ENCODE measurements at places on chromosomes 4 and X. TPM values are rescaled to one million over a fixed set of nuclear protein-coding genes. Genes with fewer than 3 reads are reported as not detected.

- H3K36me3 ChIP-seq: no peaks in the 10 kb centered on the region
- H3K4me3 ChIP-seq: no peak overlapping the region
- H3K27me3 ChIP-seq: no peaks in the 10 kb centered on the region
- peaks cover 15% of the 10 kb centered on the region for H3K4me1 ChIP-seq
- no peak for DNase-seq
These were observed 15.7 kb upstream of the DRP2 start for GRCh38 chrX:101203761-101204351.

DNA sequence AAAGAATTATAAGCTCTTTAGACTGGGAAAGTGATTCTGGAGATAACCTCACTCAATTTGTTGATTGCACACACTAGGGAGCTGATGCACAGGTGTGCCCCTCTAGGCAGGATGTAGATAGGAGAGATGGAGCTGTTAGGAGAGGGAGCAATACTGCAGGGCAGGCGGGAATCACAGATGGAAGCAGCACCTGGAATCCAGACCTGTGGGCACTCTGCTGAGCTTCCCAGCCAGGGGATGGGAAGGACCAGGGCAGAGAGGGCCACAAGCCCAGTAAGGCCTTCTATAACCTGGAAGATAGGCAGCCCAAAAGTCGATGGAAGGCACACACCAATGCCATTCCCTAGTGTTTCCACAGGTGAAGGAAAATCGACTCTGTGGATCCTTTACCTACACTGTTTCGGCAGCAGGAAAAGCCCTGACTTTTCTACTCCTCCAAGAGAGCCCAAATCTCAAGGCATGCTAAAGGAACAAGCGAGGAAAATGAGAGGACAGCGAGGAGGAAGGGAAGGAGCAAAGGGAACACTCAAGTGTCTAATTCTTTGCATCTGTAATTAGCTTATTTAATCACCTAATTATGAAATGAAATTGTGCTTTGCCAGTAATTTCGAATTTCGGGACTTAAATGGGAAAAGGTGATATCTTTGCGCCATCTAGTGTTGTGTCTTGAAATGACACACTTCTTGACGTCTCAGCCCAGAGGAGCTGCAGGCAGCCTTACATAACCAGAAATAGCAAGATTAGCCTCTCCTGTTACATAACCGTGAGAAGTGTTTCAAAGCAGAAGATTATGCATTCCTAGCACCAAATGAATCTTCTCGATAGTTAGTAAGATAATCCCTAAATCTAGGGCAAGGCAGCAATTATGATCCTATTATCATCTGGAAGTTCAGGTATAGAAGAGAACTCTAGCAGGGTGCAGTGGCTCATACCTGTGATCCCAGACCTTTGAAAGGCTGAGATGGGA lies 31.0 kb upstream of the TLR3 start:
- DNase-seq: peak; percentile 40
- no peaks in the 10 kb centered on the region for H3K27me3 ChIP-seq
- H3K27ac ChIP-seq: no peak overlapping the region
- no peaks in the 10 kb centered on the region for H3K36me3 ChIP-seq

The SGCB gene
- 7.4 TPM for total RNA-seq

GRCh38 chr4:56786955-56787354 lies 34.5 kb downstream of the SPINK2 start:
- H3K27me3 ChIP-seq: no peaks in the 10 kb centered on the region
- no peaks in the 10 kb centered on the region for H3K4me1 ChIP-seq
- no peaks in the 10 kb centered on the region for H3K36me3 ChIP-seq
- DNase-seq: no peak
- H3K27ac ChIP-seq: no peak overlapping the region

The CXorf38 gene
- total RNA-seq: 25.7 TPM

GRCh38 chr4:40804598-40804997 lies 54.8 kb downstream of the NSUN7 start:
- no peaks in the 10 kb centered on the region for H3K27me3 ChIP-seq
- H3K4me3 ChIP-seq: no peak overlapping the region
- H3K36me3 ChIP-seq: no peaks in the 10 kb centered on the region
